ENCODE measurements at places on chromosomes 3 and 15.

GRCh38 chr3:78338405-78338804 lies 1298.5 kb downstream of the ROBO2 start:
- no peak for DNase-seq

DNA sequence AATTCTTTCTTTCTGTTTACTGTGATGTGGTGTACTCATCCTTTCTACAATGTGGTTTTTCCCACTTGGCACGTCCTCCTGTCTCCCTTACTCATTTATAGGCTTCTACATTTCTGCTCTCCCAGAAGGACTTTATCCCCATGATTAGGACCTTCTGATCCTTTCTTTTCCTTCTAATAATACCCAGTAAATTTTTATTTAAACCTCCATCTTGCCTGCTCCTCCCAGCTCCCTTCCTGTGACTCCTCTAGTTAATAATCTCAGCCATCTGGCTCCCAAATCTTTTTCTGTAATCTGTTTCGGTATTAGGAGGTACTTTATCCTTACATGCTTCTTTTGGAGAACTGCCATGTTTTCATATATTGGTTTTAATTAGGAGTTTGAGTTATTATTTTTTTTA lies 11.2 kb upstream of the P2RY1 start:
- DNase-seq = no peak

- no peak for DNase-seq
These were observed 91.2 kb downstream of the AQP9 start for GRCh38 chr15:58229297-58229768.

DNA sequence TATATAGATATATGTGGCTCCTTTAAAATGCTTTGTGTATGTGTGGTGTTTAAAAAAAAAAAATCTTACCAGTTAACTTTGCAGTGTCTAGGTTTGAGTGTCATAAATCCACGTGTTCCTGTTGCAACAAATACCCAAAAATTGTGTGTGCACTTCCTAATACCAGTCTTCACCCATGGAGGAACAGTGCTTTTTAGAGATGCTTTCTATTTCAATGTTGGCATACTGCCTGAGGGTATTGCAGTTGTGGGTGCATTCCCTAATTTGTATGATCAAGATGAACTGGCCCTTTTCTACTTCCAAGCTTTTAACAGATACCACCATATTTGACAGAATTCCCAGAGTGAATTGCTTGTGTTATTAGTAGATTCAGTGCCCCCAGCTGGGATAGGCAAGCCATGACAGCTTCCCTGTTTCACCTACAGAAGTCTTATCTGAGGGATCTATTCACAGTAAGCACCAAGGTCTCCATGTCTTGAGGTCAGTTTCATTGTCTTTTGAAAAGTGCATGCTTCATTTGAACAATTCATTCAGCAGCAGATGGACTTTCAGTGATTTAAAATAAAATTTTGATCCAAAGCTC lies 68.9 kb upstream of the GOLGA6B start:
- DNase-seq = no peak

- DNase-seq = no peak
These were observed 3.0 kb downstream of the ITIH4 start for GRCh38 chr3:52827441-52827840.

GRCh38 chr3:114584734-114585371 lies 291.0 kb downstream of the TIGIT start:
- DNase-seq = no peak

GRCh38 chr15:70507772-70508371 lies 255.5 kb downstream of the UACA start:
- no peak for DNase-seq
